ENCODE measurements at places on chromosomes 4 and X.

- DNase-seq = peak; percentile 63
Observed at GRCh38 chr4:169270810-169271691, at the start of gene SH3RF1. Gene SH3RF1 (minus strand): TSS chr4:169270956. CDS start chr4:169269212, 1,744 bp downstream.

GRCh38 chr4:148329751-148330150 is 112.5 kb downstream of the NR3C2 start:
- no peak for DNase-seq

DNA sequence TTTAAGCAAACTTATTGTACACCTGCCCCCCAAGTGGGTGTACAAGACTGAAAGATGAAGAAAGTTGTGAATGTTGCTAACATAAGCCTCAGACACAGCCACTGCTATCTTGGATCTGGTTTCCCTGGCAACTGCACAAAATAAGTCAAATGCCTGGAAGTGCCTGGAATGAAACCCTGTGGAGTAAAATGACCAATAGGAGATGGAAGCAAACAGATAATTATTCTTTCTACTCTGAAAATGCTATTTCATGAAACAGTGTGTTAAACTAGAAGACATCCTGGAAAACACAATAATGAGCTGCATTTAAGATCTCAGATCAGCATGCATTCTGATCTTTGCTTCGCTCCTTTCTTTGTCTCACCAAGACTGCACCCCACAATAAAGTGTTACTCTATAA is 1016.0 kb downstream of the ARAP2 start:
- DNase-seq = no peak

GRCh38 chr4:26010304-26010703 is 96.3 kb downstream of the SMIM20 start:
- no peak for DNase-seq

GRCh38 chr4:74092957-74093356 is 6.0 kb downstream of the CXCL2 start:
- DNase-seq = no peak

DNA sequence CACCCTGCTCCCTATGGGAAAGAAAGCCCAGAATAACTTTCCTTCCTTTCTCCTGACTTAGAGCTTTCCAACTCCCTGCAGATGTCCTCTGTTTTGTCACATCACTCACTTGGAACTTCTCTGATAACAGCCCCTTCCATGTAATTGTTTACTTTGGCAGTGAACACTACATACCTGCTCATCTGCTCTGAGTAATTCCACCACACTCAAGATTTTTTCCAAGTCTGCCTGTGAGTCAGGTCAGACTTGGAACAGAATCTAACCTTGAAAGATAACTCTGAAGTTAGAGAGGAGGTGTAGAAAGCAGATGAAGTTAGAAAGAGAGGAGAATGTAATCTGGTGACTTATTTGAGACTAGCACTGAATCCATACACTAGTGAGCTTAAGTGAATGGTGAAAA is 7.4 kb downstream of the MAGEB10 start:
- DNase-seq = no peak

DNA sequence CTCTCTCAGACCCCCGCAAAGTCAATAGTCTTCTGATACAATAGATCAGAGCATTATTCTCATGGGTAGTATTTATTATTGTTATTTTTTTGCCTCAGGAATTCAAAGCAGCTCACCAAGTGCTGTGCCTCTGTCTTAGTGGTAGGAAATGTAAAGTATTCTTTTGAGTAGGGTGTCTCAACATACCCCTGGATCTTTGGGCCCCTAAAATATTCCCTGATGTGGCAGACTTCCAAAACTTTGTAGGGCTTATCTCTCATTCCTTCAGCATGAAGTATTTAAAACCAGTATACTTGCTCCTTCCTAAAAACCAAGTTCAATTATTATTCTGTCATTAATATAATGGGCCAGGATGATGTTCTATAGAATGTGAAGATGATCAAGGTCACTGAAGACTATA is 115.3 kb upstream of the ZNF827 start:
- no peak for DNase-seq

DNA sequence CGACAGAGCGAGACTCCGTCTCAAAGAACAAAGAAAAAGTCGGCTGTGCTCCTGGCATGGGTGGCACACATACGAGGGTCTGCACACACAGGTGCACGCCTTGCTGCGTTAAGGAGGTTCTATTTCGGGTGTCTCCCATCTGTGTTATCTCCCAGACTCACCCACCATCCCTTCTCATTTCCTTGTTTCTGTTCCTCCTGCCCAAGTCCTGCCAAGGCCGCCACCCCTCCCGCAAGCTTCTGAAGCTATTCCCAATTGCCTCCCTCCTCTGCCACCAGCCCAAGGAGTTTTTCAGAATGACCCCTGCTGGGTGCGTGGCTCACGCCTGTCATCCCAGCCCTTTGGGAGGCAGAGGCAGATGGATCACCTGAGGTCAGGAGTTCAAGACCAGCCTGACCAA is 6.0 kb upstream of the IL3RA start:
- DNase-seq = no peak

All from NCI-H526 treated with DMSO at 0.1 percent for 48 hours (cell line).